ENCODE measurements at places on chromosomes 6 and 20. TPM values are rescaled to one million over a fixed set of nuclear protein-coding genes. Genes with fewer than 3 reads are reported as not detected.

GRCh38 chr20:21421601-21422236, 24.4 kb upstream of the NKX2-4 start:
- DNase-seq: no peak

GRCh38 chr20:2750491-2751251, 49.8 kb downstream of the CPXM1 start:
- DNase-seq: no peak

DNA sequence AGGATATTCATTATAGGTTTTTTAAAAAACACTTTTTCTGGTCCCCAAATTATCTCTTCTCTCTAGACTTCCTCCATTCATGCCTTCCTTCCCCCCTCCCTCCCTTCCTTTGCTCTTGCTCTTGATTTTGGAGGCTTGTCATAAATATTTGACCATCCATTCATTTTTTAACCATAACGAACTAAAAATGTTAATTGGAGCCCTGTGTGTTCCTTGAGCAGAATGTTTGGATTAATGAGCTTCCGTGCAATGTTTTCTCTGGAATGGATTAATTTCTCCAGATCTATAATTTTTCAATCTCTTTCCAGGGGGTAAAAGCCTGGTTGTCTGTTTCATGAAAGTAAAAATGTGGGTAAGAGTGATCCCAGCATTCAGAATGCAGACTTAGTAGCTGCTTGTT, 155.5 kb downstream of the ESR1 start:
- DNase-seq: no peak

GRCh38 chr6:139236105-139236504, 55.7 kb downstream of the TXLNB start:
- no peak for DNase-seq

- no peak for DNase-seq
Observed at GRCh38 chr6:149354009-149354408, 36.5 kb downstream of the TAB2 start.

DNA sequence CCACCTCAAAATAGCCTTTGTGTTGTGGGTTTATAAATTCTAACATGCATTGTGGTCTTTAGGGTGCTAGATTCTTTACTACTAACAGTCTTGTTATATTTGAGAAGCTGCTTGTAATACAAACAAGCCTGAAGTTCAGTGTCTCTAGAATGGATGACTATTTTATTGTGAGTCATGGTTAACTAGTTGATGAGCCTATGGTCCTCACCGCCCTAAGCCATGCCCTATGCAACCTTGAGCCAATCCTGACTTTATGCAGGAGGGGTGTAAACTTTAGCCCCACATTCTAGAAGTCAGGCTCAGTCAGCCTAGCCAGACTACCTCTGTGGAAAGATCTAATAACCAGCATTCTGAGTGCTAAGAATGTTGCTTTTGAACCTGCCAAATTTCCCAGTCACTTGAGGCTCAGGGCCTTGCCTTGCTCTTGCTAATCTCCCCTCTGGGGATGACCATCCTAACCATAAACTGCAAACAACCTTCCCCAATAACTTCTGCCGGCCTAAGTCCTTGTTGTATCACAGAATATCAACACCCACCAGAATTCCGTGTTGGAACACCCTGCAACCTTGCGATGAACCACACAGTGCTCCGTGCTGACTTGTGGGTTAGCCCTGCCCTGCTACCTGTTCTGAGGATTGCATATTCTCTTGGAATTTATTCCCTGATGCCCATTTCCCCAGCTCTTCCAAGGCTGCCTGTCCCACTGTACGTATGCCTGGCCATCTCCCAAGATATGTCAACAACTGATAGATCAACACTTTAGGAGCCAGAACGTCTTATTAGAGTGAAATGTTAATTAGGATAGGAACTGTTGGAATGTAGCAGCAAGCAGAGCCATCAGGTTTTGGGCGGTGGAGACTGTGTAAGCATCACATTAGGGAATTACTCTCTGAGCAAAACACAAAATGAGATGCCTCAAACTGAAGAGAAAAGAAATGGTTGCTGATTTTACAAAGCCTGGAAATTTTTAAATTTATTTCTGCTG, 71.7 kb upstream of the CEP85L start:
- DNase-seq: no peak

DNA sequence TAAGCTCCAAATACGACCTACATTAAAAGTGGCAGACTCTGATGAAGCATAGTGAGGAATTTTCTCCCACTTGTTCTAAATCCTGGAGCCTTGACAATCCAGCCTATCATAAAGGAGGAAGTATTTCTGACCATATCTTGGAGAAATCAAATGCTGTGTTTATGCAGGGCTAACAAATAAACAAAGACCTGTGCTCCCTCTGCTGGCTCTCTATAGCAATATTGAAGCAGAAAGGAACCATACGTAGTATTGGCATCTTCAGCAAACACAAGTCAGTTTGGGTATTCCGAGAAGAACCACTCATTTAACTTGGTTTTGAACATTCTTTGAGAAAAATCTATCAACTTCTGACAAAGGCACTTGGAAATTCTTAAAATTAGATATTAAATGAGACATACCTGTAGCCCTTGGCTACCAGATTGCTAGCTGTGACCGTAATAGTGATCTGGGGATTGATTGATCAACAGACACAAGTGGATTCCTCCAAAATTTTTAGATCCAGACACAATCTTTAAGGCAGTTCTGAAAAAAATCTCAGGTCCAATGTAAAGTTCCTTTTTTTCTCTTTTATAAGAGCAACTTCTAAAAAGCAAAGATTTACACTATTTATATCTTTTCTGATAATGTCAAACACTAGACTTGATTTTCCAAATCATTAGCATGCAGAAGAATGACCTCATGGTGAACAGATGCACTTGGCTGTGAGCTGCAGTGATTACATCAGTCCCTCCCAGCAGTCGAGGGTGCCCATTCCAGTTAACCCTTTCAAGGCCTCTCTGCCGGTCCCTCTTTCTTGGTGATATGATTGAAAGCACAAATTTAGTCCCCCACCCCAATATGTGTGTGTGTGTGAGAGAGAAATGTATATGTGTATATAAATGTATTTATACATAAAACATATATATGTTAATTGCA, 40.2 kb downstream of the INSM1 start:
- no peak for DNase-seq

GRCh38 chr6:321536-322258, 29.4 kb downstream of the DUSP22 start:
- DNase-seq: no peak

The DLK2 gene
- total RNA-seq: 0.76 TPM

The GRIK2 gene
- not detected for total RNA-seq

The FAM83B gene
- total RNA-seq: not detected

The MAFB gene
- total RNA-seq: 8.0 TPM

The PHF1 gene
- total RNA-seq: 13.4 TPM

The SMOC2 gene
- total RNA-seq: not detected
